Activated naive CD8-positive, alpha-beta T cell treated with anti-CD3 and anti-CD28 coated beads, Interleukin-2, amount 50 U/mL, for 24 hours (primary cell): ENCODE measurements at places on chromosomes 12 and 14.
A peak's percentile ranks its signal among the peaks of the same experiment; 100 is the strongest.

- no peak for DNase-seq
- no peak overlapping the region for H3K27ac ChIP-seq
- H3K4me3 ChIP-seq = no peak overlapping the region
- peaks cover 2% of the 10 kb centered on the region for H3K27me3 ChIP-seq
- H3K36me3 ChIP-seq = no peaks in the 10 kb centered on the region
- no peaks in the 10 kb centered on the region for H3K4me1 ChIP-seq
Observed at GRCh38 chr12:43325786-43326185, 226.2 kb downstream of the ADAMTS20 start.

DNA sequence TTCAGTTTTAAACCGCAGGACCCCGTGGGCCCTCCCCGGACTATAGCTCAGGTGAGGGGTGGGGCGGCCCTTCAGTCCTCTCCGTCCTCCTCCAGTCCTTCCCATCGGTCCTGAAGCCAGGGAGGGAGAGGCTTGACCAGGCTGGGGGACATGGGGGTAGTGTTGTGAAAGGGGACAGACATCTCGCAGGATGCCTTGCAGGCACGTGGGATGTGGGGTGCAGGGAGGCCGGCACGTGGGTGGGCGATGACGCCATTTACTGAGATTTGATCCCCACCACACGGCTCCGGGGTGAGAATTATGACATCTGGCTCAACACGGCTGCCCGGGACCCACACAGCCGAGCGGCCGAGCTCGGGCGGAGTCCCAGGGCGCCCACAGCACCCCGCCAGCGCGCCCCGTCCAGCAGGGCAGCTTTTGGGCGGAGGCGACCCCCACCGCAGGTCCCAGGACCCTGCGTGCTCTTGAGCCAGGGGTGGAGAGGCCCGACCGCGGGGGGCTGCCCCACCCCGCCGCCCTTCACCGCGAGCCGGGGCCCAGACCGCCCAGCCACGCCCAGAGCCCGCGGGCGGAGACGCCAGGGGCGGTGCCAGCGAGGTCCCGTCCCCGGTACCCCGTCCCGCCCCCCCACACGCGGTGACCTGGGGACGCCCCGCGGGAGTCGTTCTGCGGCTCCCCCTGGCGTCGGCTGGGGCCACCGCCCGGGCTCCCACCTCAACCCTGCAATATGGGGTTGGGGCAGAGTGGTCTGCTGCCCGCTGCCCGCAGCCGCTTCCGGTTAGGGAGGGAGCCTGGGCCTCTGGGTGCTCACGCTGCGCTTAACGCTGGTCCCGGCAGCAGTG, 3.3 kb upstream of the EXOC3L4 start:
- peaks cover 9% of the 10 kb centered on the region for H3K27me3 ChIP-seq
- peak; percentile 84 for DNase-seq
- peak overlapping the region; percentile 45 for H3K4me3 ChIP-seq
- H3K27ac ChIP-seq = no peak overlapping the region

DNA sequence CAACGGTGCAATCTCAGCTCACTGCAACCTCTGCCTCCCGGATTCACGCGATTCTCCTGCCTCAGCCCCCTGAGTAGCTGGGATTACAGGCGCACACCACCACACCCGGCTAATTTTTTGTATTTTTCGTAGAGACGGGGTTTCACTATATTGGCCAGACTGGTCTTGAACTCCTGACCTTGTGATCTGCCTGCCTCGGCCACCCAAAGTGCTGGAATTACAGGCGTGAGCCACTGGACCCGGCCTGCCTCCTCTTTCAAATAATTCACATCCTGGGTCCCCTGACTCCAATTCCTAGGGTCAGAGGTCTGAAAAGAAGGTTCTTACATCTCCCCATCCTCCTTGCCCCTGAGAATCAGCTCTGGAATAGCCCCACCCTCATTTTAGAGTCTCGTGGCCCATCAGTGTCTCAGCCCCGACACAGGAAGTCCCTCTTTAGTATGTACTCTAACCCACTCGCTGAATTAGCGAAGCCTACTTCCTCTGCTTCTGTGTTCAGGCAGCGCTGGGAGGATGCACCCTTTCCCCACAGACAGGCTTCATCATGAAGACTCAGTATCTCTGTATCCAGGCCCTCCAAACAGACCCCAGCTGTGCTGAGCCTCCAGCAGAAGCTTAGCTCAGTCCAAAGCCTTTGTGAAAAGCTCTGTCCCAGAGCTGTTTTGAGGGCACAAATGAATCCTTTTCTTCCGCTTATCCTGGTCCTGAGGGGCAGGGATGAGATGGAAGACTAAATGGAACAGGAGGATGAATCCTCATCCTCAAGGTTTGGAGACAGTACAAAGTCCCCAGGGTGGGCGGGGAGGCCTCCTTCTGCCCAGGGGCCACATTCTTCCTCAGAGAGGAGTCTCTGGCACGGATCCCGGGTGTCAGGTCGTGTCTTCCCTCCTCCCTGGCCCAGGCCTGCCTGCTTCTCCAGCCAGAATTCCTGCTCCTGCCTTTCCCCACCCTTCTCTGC, 3.5 kb downstream of the LPAR5 start:
- H3K4me3 ChIP-seq = peak overlapping the region; percentile 79
- peak overlapping the region; percentile 98 for H3K27ac ChIP-seq
- peaks cover 81% of the 10 kb centered on the region for H3K4me1 ChIP-seq
- DNase-seq = peak; percentile 60

DNA sequence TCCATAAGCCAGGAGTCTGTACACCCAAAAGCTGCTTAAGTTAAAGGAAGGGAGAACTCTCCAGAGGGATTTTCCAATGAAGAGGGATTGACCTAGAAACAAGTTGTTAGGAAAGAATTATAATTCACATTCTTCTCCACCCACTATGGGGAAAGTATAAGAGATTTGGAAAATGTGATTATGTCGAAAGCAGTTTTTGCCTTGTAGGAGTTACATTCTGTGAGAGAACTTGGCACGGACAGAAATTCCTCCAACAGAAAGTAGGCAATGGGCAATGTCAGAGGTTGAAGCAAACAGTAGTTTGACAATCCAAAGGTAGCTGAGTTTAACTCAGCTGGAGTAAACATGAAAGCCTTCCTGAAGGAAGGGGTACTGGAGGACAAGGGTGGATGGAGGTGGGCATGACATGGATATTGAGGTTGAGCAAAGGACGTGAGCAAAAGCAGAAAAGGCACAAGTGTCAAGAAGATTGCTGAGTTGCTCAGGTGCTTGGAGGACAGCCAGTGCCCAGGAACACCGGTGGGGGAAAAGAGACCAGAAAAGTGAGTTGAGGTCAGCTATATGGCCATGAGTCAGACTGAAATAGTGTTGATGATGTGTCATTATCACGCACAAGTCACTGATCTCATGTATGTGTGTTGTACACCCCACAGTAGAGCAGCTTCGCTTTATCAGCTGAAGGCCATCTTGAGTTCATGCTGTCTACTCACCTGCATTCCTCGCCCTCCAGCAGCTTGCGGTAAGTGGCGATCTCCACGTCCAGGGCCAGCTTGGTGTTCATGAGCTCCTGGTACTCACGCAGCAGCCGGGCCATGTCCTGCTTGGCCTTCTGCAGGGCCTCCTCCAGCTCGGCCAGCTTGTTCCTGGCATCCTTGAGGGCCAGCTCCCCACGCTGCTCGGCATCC, 4.0 kb downstream of the KRT5 start:
- no peak overlapping the region for H3K27ac ChIP-seq
- no peak for DNase-seq
- no peaks in the 10 kb centered on the region for H3K36me3 ChIP-seq
- H3K27me3 ChIP-seq = peaks cover 9% of the 10 kb centered on the region
- H3K4me1 ChIP-seq = no peaks in the 10 kb centered on the region
- H3K4me3 ChIP-seq = no peak overlapping the region

GRCh38 chr12:30822385-30823155, 67.8 kb upstream of the CAPRIN2 start:
- no peak overlapping the region for H3K27ac ChIP-seq
- H3K4me3 ChIP-seq = peak overlapping the region; percentile 62
- H3K4me1 ChIP-seq = peaks cover 16% of the 10 kb centered on the region
- DNase-seq = peak; percentile 50
- H3K36me3 ChIP-seq = no peaks in the 10 kb centered on the region

DNA sequence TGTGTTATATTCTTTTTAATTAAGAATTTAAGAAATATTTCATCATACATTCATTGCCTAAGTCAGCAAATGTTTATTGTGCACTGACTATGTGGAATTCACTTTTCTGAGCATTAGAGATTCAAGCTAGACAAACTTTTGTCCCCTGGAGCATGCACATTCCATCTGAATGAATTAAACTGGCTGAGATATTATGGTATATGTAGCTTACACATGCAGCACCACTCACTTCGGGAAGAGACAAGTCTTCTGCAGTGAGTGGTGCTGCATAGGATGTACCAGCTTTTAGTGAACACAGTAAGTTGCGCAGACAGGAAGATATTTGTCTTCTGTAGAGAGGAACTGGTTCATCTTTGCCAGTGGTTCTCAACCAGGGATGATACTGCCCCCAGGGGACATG, 318.4 kb downstream of the SYT1 start:
- no peak for DNase-seq
- no peaks in the 10 kb centered on the region for H3K36me3 ChIP-seq
- H3K4me3 ChIP-seq = no peak overlapping the region

DNA sequence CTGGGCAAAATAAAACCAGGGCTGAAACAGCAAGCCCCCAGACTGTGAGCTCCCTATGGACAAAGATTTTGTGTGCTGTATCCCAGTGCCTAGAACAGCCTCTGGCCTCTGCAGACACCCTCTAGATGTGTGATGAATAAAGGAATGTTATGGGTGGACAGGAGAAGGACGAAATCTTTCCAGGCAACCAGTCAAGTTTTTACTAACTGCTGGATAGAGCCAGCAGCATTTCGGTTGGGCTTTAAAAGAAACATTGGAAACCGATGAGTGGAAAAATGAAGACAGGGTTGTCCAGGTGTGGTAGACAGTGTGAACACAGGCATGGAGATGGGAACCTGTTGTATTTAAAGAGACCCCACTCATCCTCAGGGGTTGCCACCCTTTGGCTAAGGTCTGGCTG, 4.0 kb downstream of the CHGA start:
- H3K36me3 ChIP-seq = no peaks in the 10 kb centered on the region
- peaks cover 3% of the 10 kb centered on the region for H3K4me1 ChIP-seq
- H3K27me3 ChIP-seq = peaks cover 21% of the 10 kb centered on the region
- DNase-seq = no peak
- H3K4me3 ChIP-seq = no peak overlapping the region
- H3K27ac ChIP-seq = no peak overlapping the region

GRCh38 chr14:92473969-92474535, 39.5 kb upstream of the RIN3 start:
- H3K27me3 ChIP-seq = no peaks in the 10 kb centered on the region
- no peak overlapping the region for H3K4me3 ChIP-seq
- H3K36me3 ChIP-seq = no peaks in the 10 kb centered on the region
- peaks cover 11% of the 10 kb centered on the region for H3K4me1 ChIP-seq
- DNase-seq = no peak

DNA sequence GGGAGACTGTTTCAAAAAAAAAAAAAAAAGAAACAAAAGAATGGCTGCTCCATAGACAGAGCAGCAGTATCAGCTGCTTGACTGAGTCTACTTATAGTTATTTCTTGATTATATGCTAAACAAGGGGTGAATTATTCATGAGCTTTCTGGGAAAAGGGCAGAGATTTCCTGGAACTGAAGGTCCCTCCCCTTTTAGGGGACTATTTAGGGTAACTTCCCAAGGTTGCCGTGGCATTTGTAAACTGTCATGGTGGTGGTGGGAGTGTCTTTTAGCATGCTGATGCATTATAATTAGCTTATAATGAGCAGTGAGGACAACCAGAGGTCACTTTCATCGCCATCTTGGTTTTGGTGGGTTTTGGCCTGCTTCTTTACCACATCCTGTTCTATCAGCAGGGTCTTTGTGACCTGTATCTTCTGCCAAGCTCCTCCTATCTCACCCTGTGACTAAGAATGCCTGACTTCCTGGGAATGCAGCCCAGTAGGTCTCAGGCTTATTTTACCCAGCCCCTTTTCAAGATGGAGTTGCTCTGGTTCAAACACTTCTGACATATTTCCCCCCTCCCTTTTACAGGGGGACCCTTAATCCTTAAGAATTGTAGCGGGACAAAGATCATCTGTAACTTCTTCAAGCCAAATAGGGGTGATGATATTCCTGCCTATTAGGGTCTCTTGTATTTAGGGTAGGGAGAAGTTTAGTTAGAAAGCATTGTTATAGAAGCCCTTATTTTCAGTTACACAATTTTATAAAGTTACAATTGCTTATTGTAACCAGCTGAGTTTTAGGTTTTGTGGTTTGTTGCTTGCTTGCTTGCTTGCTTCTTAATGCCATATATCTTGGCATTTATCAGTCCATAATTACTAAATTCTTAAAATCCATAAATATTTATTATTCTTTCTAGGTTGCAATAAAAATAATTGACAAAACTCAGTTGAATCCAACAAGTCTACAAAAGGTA, 42.5 kb downstream of the MARK3 start:
- peak; percentile 41 for DNase-seq
- peak overlapping the region; percentile 49 for H3K4me3 ChIP-seq
- no peaks in the 10 kb centered on the region for H3K27me3 ChIP-seq

DNA sequence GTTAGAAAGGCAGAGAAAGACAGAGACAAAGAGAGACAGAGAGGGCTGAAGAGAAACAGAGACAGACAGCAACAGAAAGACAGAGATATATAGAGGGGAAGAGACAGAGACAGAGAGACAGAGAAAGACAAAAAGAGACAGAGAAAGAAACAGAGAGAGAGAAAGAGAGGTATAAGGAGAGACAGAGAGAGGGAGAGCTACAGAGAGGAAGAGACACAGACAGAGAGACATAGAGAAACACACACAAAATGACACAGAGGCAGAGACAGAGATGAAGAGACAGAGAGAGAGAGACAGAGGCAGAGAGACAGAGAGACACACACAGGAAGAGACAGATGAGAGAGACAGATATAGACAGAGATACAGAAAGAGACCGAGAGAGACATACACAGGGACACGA, 168.6 kb downstream of the TMEM121 start:
- DNase-seq = no peak
- H3K36me3 ChIP-seq = no peaks in the 10 kb centered on the region
- H3K4me3 ChIP-seq = no peak overlapping the region
- H3K4me1 ChIP-seq = peaks cover 20% of the 10 kb centered on the region
- H3K27ac ChIP-seq = peak overlapping the region; percentile 46

DNA sequence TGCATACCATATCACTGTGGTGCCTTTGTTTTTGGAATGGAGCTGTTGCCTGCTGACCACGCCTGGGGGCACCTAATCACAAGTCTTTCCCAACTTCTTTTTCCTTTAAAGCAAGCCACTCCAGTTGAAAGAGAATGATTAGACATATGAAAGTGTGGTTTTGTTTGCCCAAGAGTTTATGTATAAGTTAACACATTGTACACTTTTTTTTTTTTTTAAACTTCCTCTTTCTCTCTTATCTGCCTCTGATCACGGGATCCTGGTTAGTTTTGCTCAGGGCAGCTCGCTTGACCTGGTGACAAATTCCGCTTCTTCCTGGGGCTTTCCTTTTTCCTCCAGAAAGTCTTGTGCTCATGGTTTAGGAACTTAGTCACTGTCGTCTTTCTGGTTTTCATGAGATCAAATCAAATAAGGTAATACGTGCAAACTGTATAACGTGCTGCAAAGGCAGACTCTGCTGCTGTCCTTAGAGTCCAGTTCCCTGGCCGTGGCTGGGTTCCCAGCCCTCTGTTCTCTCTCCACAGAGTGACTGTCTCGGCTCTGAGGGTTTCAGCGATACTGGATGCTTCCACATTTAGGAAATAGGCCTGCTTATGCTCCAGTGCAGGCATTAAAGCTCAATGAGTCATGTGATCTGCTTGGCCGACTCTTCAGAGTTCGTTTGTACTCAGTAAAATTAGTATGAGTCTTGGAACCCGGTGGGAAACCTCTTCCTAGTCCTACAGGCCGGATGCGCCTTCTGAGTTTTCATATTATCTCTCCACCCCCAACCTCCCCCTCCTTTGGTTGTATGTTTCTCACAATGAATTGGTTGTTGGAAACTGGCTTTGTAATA, 15.2 kb downstream of the RASSF3 start:
- no peaks in the 10 kb centered on the region for H3K27me3 ChIP-seq
- peak overlapping the region; percentile 70 for H3K4me3 ChIP-seq
- H3K27ac ChIP-seq = peak overlapping the region; percentile 84
- peaks cover 12% of the 10 kb centered on the region for H3K36me3 ChIP-seq
- DNase-seq = peak; percentile 25
